ENCODE measurements at places on chromosomes 4 and X. TPM values are rescaled to one million over a fixed set of nuclear protein-coding genes. Genes with fewer than 3 reads are reported as not detected.

Gene EPGN
- total RNA-seq, result not detected

Gene HSFX1
- total RNA-seq, result under 0.01 TPM

Gene PNMA3
- total RNA-seq, result not detected

Gene KLF8
- total RNA-seq, result not detected

Gene GPR82
- not detected for total RNA-seq

Gene USP51
- 1.1 TPM for total RNA-seq

Gene SMARCA1
- total RNA-seq, result 31.0 TPM

Gene WWC2
- 28.1 TPM for total RNA-seq

Gene REPS2
- total RNA-seq, result 0.18 TPM

Gene ETDB
- total RNA-seq, result not detected

Gene SPATA4
- 0.28 TPM for total RNA-seq

Gene SLITRK2
- total RNA-seq, result not detected

Gene DIPK2B
- not detected for total RNA-seq

Gene ETDC
- total RNA-seq, result not detected

Gene MAGEE1
- 0.56 TPM for total RNA-seq

Gene TLL1
- not detected for total RNA-seq

All from IMR-90 (cell line).